Neuronal stem cell (in vitro differentiated cells): ENCODE measurements at places on chromosomes 2 and 18.

GRCh38 chr2:2638547-2639220 lies 307.6 kb upstream of the MYT1L start:
- DNase-seq: no peak

DNA sequence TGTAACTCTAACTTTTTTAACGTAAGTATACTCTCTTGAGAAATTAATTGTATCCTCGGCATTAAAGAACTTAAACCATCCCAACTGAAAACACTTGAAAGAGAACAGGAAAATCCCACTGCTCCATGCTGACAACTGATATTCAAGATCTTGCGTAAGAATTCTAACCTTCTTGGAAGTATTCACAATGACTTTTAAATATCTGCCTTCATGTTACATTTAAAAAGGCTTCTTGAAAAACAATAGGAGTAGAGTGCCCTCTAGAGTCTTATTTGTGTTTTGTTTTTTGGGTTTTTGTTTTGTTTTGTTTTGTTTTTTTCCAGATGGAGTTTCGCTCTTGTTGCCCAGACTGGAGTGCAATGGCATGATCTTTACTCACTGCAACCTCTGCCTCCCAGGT lies 65.4 kb upstream of the DNAJC10 start:
- peak; percentile 14 for DNase-seq

DNA sequence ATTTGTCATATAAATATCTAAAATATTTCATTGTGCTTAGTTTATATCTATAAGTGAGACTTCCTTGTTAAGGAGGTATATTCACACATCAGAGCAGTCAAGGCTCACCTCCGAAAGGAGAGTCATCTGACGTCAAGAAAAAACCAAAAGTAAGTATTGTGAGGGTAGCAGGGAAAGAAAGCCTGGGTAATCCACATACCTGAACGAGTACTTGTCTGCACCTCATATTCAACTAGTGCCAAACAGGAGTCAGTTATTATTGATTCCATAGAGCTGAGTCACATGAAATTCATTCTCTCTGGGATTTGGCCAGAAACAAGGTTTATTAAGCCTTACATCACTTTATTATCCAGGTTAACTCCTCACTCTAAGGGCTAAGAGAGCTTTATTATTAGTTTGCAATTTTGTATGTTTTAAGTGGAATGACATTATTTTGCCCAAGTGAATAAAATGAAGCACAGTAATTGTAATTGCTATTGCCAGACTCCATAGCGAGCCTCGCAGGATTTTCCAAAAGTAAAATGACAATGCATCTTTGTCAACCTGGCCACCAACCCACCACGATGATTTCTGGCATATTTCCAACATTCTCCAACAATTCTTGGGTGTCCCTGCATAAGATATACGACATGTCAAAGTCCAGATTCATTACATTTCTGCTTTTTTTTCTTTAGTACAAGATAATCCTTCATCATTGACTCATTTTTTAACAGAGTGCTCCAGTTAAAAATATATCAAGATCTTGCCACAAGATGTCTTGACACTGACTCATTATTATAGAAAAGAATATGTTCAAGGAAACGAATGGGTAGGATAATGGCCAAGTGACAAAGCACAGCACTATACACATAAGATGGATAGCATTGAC lies 1210.4 kb upstream of the ACVR2A start:
- DNase-seq: no peak

DNA sequence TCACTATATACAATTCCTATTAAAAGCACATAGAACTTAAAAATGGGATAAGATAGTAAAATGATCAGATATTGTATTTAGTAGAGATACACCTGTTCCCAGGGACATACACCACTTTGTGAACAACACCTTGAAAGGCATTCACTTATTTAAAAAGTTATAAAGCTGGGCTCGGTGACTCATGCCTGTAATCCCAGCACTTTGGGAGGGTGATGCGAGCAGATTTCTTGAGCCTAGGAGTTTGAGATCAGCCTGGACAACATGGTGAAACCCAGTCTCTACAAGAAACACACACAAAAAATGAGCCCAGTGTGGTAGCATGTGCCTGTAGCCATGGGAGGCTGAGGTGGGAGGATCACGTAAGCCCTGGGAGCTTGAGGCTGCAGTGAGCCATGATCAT lies 90.9 kb downstream of the RAPGEF4 start:
- DNase-seq: no peak

DNA sequence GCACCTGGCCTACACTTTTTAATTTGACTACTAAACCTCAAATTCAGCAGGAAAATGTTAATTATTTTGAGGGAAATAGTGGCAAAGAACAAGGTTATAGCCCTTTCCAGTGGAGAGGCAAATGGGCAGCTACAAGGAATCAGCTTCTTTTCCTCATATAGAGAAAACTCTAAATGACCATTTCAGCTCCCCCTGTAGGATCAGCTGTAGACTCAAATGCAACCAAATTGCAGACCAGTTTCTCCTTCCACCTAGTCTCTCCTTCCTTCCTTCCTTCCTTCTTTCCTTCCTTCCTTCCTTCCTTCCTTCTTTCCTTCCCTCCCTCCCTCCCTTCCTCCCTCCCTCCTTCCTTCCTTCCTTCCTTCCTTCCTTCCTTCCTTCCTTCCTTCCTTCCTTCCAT lies 158.2 kb downstream of the ZEB2 start:
- DNase-seq: no peak

- no peak for DNase-seq
These were observed 63.1 kb upstream of the TANC1 start for GRCh38 chr2:158905341-158905740.

GRCh38 chr2:20447437-20448245 lies 767 bp downstream of the RHOB start:
- DNase-seq: peak; percentile 44

GRCh38 chr2:95374921-95375471 lies 27.5 kb upstream of the FAHD2A start:
- DNase-seq: no peak

- DNase-seq: no peak
These were observed 1254.8 kb downstream of the LRP1B start for GRCh38 chr2:140876015-140876414.

DNA sequence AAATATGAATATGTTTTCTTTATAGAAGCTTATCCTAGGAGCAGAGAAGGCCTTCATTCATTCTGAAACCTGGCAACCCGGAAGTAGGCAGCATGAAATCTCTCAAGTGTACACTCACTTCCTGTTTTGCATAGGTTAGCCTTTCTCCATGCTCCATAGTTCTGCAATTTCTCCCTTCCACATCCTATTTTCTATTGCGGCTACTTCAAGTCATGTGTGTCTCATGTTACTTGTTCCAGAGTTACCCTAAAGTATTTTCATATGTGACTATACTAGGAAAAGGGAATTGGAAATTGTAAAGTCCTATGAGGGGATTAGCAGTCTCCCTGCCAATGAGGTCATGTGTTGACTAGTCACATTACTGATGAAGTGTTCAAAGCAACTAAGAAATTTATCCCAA lies 320.6 kb downstream of the NCKAP5 start:
- DNase-seq: no peak

GRCh38 chr18:30544141-30544540 lies 498.4 kb downstream of the DSC3 start:
- no peak for DNase-seq

- no peak for DNase-seq
These were observed 601 bp downstream of the WDR35 start for GRCh38 chr2:19989342-19989666.

- no peak for DNase-seq
These were observed 1278.4 kb upstream of the PIK3C3 start for GRCh38 chr18:40676668-40677067.

DNA sequence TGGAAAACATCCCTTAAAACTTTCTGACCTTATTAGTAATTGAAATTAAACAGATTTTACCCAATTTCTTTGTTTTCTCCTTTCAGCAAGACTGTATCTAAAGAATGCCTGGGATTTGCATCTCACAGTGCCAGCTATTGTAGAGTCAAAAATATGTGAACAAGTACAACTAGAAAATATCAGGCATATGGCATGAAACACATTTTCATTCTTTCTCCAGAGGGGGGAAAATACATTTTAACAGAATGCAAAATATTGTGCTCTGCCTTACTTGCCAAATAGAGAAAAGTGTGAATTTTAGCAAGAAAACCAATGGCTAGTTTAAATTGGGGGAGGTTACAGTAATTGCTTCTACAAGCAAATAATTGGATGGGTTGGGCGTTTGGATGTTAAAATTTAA lies 366.6 kb upstream of the FIGN start:
- DNase-seq: no peak

DNA sequence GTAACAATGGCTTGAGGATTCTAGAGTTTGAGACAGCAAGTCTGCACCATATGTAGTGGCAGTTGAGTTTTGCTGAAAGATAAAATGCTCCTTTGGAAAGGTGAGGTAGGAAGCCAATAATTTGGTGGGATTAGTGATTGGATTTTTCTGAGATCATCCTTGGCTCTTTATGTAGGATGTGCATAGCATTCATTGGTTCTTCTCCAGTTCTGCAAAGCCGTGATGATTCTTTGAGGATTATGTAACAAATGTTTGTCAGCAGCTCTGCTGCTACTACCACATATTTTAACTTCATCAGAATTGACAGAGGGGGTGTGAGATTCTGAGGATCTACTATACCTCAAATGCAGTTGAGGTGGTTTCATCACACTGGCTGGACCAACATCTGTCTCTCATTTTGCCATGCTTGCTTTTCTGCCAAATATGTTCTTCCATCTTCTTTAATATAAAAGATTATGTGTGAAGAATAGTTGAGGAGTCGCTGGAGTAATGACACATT lies 188.9 kb upstream of the RASGRP3 start:
- DNase-seq: no peak

DNA sequence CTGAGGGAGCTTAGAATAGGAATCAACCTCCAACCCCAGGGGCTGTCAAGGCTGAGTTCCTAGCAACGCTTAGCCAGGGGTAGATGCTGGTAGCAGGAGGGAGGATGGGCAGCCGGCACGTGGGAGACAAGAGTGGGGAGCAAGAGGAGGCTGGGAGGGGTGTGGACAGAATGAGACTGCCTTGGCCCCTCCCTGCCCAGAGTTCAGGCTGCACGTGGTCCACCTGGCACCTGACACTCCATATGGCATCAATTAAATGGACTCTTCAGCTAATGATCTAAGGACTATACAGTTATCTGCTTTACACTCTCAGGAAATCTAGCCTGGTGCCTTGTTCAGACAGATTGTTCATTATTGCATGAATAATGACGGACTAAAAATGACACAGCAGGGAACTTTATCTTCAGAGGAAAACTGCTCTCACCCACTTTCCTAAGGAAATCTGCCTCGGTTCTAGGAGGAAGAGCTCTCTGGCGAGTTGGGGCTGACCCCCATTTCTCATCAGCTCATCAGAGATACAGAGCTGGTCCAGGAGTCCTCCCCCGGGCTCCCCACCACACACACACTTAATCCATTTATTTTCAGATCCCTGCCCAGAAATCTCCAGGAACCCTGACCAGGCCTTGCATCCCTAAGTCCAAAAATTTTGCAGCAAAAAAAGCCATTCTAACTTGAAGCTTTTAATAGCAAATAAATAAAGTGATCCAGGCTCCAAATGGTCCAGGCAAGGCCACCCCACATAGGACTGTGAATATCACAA lies 102.1 kb upstream of the CDC42EP3 start:
- no peak for DNase-seq

- no peak for DNase-seq
These were observed 130.4 kb upstream of the ARL4C start for GRCh38 chr2:234627308-234627707.

GRCh38 chr2:182559623-182560022 lies 132.8 kb upstream of the PDE1A start:
- no peak for DNase-seq

DNA sequence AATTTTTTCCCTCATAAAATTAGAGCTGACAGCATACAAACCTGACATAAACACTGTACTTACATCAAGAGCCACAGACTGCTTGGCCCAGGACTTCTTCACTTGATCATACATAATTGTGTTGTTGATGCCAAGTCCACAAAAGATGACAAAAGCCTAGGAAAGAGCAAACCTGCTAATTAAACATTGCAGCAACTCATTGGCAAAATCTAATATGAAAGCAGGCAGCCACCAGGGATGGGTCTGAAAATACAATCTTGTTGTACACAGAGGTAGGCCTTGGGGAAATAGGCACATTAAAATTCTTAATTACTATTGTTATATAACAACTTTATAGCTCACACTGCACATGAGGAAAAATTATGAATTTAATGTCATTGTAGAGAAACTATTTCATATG lies 255.8 kb downstream of the PDE11A start:
- DNase-seq: no peak

- no peak for DNase-seq
These were observed 103.7 kb downstream of the CCDC85A start for GRCh38 chr2:56287508-56287907.

GRCh38 chr2:12116228-12116750 lies 369.9 kb downstream of the LPIN1 start:
- no peak for DNase-seq

DNA sequence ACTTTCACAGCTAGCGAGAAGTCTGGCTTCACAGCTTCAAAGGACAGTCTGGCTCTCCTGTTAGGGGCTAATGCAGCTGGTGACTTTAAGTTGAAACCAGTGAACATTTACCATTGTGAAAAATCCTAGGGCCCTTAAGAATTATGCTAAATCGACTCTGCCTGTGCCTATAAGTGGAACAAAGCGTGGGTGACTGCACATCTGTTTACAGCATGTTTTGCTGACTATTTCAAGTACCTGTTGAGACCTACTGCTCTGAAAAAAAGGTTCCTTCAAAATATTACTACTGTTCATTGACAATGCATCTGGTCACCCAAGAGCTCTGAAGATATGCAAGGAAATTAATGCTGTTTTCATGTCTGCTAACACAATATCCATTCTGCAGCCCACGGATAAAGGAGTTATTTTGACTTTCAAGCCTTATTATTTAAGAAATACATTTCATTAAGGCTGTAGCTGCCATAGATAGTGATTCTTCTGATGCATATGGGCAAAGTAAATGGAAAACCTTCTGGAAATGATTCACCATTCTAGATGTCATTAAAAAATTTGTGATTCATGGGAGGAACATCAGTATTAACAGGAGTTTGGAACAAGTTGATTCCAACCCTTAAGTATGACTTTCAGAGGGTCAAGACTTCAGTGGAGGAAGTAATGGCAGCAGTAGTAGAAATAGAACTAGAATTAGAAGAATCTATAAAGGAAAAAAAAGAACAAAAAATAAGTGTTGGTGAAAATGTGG lies 48.9 kb downstream of the POLR1A start:
- DNase-seq: no peak

DNA sequence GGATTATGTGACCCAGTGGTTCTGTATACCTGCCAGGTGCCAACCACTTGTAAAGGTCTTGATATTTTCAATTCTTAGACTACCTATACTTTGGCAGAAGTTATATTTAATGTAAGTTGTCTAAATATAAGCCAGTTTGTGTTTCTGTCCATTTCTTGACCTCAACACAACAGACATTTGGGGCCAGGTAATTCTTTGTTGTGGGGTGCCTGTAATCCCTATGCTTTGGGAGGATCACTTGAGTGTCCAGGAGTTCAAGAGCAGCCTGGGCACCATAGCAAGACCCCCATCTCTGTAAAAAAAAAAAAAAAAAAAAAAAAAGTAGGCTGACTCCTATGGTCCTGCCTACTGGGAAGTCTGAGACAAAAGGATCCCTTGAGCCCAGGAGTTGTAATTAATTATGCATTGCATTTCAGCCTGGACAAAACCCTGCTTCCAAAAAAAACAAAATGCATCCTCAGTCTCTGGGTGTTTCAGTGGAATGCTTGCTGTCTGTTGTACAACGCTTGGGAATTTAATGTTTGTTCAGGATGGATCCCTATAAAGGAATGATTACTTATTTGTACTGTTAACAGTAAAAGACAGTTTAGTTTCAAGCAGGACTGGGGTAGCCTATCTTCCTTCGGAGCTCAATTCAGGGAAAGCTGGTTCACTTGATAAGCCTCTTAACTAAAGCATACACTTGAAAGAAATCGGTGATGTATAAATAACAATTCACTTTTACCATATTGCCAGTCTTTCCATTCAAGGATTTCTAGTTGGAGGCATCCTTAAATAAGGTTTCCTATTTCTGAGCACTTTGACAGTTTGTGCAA lies 3.4 kb downstream of the RPS27A start:
- DNase-seq: no peak
